ENCODE measurements at places on chromosomes 16 and 17. TPM values are rescaled to one million over a fixed set of nuclear protein-coding genes. Genes with fewer than 3 reads are reported as not detected.

The SMTNL2 gene
- total RNA-seq: not detected

The FBXW10 gene
- 0.14 TPM for total RNA-seq

The WFDC1 gene
- not detected for total RNA-seq

The CHST4 gene
- total RNA-seq: under 0.01 TPM

The EXOC3L1 gene
- not detected for total RNA-seq
